ENCODE measurements at places on chromosomes 16 and 17. TPM values are rescaled to one million over a fixed set of nuclear protein-coding genes. Genes with fewer than 3 reads are reported as not detected.

HAS3 gene
- total RNA-seq, result 0.47 TPM

OR1E2 gene
- not detected for total RNA-seq

KRT20 gene
- total RNA-seq, result not detected

CLEC18B gene
- total RNA-seq, result 0.67 TPM

KRTAP4-3 gene
- total RNA-seq, result not detected

NME4 gene
- total RNA-seq, result 6.7 TPM

HSD17B2 gene
- total RNA-seq, result not detected

All from activated CD8-positive, alpha-beta memory T cell treated with anti-CD3 and anti-CD28 coated beads, Interleukin-2, amount 10 ng/mL, durations not matched to agents 7 days and 5 days (primary cell).